ENCODE measurements at places on chromosomes 5 and 9. TPM values are rescaled to one million over a fixed set of nuclear protein-coding genes. Genes with fewer than 3 reads are reported as not detected.

- DNase-seq, result no peak
Measured at GRCh38 chr5:64603676-64604075, 86.6 kb upstream of the SHISAL2B start.

- DNase-seq, result no peak
Measured at GRCh38 chr9:83062651-83063527, at the start of gene RASEF. TSS of gene RASEF (minus strand) at chr9:83063142. CDS start at chr9:83062867, 275 bp downstream.

DNA sequence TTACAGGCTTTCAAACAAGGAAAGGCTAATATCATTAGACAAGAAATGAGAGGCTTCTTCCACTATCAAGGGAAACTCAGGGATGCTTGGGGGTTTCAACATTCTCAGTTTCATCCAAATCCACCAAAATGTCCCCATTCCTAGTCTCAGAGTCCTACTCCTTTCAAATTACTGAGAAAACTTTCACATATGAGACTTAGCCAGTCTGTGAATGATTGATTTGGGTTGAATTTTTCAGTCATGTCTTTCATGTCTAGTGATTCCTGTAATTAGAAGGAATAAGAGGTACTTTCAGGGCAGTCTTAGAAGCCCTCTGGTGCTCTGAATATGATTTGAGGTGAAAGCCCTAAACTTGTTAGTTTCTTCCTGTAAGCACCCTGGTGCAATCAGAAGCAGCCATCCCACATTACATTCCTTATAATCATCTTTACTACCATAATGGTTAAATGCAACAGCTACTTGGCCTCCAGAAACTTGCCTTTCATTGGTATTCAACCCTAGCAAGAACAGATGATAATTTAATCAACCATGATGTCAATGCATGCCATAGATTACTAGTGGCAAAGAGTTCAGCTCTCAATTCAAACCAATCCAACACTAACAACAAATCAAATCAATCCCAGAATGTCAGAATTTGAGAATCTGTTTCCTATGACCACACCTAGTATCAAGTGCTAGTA is 50.7 kb upstream of the RIC1 start:
- no peak for DNase-seq

DNA sequence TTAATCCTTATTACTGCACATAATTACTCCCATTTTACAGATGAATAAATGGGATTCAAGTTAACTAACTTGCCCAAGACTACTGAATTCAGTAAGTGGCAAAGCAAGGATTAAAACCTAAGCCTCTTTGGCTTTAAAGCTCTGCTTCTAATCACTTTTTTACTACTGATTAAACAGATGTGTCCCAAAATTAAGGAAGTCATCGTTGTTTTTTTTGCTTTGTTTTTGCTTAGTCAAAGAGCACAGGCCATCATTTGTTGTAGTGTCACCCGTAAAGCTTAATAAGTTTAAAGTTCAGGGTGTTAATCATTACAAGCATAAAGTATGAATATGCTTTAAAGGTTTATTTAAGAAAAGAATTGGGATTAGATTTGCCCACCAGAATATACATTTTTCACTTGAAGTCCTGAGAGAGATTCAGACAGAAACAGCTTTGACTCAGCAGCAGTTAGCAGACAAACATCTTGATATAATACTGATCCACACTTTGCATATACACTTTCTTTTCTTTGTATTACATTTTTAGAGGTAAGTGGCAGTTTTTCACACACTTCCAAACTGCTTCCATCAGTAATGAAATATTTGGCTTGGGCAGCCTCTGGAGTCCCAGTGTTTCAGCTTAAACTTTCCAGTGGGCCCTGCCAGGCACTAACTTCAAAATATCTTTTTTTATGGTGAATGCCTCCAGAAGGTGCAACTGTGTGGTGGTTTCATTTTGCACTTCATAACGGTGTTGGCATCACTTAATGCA is 52.7 kb downstream of the PIK3R1 start:
- no peak for DNase-seq

DNA sequence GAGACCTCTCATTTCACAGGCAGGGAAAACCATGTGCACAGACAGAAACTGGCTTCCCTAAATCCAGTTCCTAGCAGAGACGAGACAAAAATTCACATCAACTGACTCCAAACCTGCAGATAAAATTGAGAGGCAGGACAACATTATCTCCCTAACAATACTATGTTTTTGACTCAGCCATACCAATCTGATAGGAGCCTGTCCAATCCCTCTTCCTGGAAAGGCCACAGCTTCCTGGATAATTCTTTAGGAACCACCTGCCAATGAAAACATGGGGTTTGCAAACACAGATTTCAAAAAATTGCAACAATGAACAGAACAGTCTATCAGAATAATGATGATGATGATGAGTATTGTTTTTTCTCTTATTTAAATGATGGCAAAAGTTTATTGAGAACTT is 22.4 kb downstream of the SH3TC2 start:
- DNase-seq, result no peak

DNA sequence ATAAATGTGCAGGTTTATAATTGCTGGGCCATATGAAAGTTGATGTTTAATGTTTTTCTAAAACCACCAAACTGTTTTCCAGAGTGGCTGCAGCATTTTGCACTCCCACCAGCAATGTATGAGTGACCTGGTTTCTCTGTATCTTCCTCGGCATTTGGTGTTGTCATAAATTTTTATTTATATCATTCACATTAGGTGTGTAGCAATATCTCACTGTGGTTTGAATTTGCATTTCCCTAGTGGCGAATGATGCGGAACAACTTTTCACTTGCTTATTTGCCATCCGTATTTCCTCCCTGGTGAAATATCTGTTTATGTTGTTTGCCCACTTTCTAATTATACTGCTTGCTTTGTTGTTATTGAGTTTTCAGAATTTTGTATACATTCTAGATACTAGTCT is 295.7 kb upstream of the TUT7 start:
- DNase-seq, result no peak

- DNase-seq, result no peak
Measured at GRCh38 chr9:136997830-136998234, 1.5 kb upstream of the CLIC3 start.

DNA sequence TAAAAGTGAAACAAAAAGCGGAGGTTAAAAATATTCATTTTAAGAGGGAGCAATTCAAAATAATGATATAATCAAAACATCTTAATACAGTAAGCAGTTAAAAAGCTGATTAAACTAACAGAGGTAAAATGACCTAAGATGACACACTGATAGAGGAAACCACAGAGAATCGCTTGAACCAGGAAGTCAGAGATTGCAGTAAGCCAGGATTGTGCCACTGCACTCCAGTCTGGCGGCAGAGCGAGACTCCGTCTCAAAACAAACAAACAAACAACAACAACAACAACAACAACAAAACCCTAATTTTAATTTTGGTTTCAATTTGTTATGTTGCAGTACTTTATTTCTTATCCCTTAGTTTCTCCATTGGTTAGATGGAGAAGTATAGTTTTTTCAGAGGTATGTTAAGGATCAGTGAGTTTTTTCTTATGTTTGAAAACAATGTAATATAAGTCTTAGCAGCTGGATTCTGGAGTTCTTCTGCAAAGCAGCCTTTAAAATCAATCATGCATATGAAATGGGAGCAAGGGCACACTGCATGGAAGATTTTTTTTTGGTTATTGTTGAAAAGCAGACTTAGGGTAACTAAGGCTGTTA is 58.5 kb downstream of the MLANA start:
- no peak for DNase-seq

GRCh38 chr5:88398316-88398715 is 129.7 kb upstream of the TMEM161B start:
- no peak for DNase-seq

TTLL11 gene
- total RNA-seq, result 5.0 TPM
